ENCODE measurements at places on chromosomes 13 and 19.

DNA sequence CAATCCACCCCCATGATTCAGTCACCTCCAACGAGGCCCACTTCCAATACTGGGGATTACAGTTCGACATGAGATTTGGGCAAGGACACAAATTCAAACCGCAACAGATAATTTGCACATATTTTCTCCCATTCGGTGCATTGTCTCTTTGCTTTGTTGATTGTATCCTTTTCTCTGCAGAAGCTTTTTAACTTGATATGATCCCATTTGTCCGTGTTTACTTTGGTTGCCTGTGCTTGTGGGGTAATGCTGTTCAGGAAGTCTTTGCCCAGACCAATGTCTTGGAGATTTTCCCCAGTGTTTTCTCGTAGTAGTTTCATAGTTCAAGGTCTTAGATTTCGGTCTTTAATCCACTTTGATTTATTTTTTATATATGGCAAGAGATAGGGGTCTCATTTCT, 330.8 kb upstream of the SPRY2 start:
- DNase-seq: no peak

- DNase-seq: no peak
Observed at GRCh38 chr13:110244071-110244830, 62.7 kb downstream of the COL4A1 start.

DNA sequence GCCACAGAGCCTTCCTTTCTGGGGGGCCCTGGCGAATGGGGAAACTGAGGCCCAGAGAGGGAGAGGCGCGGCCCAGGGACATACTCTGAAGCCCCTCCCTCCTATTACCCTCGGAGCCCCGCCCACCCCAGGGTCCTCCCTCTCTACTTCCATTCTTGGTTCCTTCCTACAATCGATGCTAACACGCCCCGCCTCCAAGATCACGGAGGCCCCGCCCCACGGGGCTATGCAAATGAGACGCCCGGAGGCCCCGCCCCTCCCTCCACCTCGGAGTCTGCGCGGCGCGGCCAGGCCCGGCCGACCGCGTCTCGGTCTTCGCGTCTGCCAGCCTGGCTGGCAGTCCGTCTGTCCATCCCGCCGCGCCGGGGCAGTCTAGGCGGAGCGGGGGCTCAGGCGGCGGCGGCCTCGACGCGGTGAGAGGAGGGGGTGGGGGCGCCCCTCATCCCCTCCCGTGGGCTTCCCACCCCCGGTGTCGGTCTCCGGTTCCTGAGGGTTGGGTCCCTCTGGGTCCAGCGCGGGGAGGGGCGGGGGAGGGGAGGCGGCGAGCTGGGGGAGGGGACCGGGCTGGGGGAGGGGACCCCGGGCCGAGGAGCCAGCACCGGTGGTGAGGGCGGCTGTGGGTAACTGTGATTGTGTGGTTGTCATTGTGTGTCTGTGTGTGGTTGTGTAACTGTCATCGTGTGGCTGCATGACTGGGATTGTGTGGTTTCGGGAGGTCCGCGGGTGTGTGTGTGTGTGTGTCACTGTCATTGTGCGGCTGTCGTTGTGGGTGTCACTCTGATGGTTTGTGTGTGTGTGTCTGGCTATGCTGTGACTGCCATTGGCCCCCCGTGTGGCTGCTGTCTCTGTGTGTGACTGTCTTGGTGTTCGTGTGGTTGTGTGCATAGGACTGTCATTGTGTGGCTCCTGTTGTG, at the start of gene PLPPR2:
Gene PLPPR2, plus strand, starts transcription at position 273 of the 914 bp plus-strand sequence. CDS start 2,242 bp downstream, outside the sequence.
- no peak for DNase-seq

- no peak for DNase-seq
Observed at GRCh38 chr19:22622901-22623840, 11.0 kb upstream of the ZNF492 start.

DNA sequence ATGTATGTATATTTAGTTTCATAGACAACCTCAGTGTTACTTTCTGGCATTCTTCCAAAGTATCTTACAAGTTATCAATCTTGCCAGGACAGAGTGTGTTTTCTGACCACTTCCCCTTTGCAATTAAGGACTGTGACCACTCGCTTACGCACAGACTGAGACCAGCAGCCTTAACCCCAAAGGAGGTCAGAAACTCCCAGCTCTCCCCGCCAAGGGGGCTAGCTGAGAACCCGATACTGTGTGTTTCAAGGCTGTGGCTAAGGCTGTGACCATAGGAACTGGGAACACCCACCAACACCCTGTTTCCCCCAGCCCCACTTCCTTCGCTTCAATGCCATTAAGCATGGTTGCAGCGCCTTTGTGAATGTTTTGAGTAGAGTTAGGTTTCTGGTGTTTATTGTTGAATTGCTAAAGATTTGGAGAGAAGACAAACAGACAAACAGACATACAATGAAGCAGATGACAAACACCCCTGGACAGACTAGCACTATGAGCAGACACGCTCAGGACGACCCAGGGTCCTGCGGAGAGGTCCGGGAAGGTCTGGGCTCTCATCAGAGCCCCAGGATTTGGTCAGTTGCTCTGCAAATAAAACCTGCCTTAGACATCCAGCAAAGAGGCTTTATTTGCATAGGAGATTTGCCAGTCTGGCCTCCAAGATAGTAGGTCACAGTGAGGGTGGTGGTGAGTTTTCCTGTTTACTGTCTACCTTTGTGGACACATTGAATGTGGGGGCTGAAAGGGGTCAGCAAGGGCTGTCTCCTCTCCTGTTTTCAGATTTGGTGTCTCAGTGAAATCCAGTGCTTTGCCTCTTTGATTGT, 25.0 kb upstream of the TNFSF11 start:
- no peak for DNase-seq

- DNase-seq: no peak
Observed at GRCh38 chr13:46751811-46752635, 44.9 kb downstream of the ESD start.

DNA sequence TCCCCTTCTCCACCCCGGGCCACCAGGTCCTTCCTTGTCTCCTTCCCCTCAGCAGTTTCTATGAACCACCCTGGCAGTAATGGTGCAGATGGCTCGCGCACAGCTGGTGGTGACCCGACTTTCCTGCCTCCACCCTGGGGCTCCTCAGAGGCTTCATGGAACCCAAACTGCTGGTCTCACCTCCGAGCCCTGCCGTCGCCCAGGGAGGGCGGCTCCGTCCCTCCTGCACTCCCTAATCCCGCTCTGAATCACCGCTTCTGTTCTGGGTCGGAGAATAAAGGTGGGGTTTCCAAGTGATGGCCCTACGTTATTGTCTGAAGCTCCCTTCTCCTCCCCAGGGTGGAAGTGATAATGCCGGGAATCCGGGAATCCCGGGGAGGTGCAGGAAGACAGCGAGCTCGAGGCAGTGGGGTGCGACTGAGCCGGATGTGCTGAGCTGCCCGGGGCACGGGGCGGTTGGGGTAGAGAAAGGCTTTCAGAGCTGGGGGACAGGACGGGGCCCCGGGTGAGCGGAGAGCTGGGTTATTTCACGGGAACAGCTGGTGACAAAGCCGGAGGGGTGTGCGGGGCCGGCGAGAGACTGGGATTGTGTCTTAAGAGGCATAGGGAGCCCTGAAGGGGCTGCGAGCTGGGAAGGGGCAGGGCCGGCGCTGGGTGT, 711 bp downstream of the FUT2 start:
- DNase-seq: no peak

GRCh38 chr13:55067946-55068345, 2039.3 kb downstream of the OLFM4 start:
- no peak for DNase-seq

GRCh38 chr13:37418490-37418889, 180.1 kb downstream of the POSTN start:
- DNase-seq: no peak

DNA sequence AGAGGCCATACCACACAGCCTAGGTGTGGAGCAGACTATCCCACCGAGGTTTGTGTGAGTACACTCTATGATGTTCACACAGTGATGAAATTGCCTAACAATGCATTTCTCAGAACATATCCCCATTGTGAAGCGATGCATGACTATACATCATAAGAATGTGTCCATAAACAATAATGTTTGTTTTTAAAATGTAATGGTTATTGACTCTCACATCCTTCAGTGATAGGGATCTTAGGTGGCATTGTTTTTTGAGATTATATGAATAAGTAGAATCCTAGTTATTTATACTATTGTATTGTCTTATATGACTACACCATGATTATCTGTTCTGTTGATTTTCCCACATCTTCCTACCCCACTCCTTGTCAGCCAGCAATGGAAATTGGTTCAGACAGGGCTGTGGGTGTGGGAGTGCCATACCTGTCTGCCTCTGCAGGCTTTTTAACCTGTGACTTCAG, 13.6 kb downstream of the CCNA1 start:
- DNase-seq: no peak

DNA sequence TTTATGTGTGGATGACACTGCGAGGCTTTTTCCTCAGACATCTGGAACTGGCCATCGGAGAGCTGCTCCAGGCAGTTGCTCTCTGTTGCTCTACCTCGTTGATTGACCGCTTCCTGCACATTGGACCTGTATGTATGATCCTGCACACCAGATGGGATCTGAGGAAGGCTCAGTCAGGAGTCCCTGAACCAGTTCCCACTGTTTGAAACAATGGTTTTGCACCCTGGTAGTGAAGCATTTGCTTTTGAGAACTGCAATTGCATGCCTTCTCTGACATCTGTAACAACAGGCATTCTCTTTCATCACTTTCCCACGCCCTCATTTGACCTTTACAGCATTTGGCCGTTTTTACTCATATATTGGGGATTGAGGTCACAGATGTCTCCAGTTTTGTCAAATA, 61.1 kb upstream of the NPAS1 start:
- no peak for DNase-seq

GRCh38 chr13:73428137-73428536, 369.3 kb downstream of the KLF5 start:
- peak; percentile 86 for DNase-seq

GRCh38 chr19:48569814-48570213, 17.8 kb downstream of the SULT2B1 start:
- peak; percentile 84 for DNase-seq

DNA sequence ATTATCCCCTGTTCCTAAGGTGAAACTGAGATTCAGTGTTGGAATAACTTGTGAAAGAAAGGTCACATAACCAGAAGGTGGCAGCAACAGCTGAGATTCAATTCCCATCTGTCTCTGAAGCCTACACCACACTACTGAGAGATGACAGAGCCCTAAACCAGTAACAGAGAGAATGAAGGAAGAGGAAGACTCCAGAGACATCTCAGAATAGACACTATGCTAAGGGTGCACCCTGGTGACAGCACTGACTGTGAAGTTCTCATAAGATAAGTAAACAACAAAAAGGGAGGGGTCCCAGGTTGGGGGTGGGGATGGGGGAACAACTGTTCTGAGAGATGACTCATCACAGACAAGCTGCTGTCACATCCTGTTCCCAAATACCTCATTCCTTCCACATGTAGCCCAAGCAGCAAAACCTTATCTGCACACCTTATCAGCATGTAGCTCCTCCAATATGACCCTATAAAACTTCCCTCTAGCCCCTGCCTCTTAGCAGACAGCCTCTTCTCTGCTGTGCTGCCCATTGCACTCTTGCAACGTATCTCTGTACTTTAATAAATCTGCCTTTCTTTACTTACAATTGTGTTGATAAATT, 46.5 kb downstream of the UTP14C start:
- DNase-seq: no peak

DNA sequence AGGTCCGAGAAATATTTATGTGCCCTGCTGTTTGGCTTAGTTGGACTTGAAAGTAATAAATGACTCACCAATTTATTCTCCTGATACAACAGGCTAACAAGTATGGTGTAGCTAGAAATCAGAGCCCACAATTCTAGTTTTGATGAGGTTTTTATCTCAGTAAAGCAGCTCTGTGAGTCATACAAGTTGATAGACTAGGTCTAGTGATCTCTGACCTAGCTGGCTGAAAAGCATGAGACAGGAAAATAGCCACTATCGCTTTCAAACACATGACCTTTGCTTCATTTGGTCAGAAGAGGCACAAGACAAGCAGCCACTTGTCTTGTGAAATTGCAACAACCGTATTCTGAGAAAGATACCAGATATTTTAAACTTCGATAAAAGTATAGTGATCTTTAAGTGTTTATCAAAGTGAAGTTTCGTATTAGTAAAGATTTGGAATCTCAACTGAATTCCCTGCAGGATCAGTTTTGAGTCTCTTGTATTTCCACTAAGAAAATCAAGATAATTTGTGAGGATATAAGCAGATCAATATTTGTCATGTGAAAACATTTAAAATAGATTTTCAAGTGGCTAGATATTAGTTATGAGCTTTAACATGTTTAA, 126.7 kb downstream of the MAB21L1 start:
- peak; percentile 13 for DNase-seq

- DNase-seq: peak; percentile 84
Observed at GRCh38 chr19:7397687-7398086, 49.0 kb downstream of the ARHGEF18 start.

GRCh38 chr19:38374332-38375097, at the start of gene PSMD8:
Gene PSMD8 (plus strand): TSS chr19:38374571. CDS start chr19:38374602, 31 bp downstream.
- DNase-seq: peak; percentile 96

GRCh38 chr13:113058129-113058987, 47.2 kb upstream of the F7 start:
- DNase-seq: no peak

DNA sequence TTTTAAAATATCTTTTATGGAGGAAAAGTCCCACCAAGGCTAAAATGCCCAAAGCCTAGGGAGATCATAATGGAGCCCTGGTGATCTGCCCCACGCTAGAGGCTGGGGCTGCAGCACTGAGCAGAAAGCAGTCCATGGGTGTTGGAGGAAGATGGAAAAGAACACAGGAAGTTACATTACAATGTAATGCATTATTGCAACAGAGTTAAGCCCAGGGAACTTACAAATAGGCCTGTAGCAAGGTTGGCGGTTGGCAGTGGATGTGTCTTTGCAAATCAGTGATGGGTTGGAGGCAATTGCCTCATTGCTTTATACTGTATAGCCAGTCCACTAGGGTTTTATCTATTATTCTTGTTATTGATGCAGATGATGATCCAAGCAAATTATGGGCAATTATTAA, 399.9 kb downstream of the NDFIP2 start:
- DNase-seq: no peak

- DNase-seq: no peak
Observed at GRCh38 chr13:112635323-112635722, 47.4 kb upstream of the TUBGCP3 start.

DNA sequence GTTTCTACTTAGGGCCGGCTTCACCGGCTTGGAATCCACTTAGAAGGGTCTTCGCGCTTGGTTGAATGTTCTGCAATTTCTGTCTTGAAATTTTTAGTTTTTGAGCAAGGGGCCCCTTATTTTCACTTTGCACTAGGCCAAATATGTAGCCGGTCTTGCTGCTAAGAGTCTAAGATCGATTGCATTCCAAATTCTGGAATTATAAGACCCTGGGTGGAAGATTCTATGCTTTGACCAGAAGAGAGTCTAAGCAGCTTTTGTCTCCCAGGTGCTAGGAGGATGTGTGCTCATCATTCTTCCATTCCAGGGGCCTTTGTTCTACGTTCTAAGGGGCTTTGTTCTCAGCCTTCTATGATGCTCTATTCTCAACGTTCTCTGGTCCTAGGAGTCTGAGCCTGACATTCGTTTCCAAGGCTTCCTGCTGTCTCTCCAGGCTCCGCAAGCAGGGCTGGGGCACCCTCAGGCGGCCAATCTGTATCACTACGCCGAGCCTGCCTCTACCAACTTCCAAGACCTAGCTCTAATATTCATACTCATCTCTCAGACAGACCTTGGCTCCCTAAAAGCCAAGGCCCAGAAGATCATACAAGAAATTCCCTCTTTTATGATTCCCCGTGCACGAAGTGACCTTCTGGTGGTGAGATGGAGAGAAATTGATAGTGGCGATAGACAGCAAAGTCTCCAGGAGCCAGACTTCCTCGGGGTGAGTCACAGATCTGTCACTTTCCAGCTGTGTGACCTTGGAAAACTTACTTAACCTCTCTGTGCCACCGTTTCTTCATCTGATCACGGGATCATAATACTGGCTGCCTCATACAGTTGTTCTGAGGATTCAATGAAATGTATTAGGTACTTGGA, 982 bp upstream of the DACT3 start:
- peak; percentile 47 for DNase-seq

- no peak for DNase-seq
Observed at GRCh38 chr19:53626486-53626885, 5.3 kb upstream of the DPRX start.

Measured in retinal pigment epithelial cell (primary cell).